ENCODE measurements at places on chromosomes 5 and 9.
A peak's percentile ranks its signal among the peaks of the same experiment; 100 is the strongest.

- no peak for DNase-seq
Observed at GRCh38 chr9:91219557-91219956, 142.2 kb downstream of the AUH start.

DNA sequence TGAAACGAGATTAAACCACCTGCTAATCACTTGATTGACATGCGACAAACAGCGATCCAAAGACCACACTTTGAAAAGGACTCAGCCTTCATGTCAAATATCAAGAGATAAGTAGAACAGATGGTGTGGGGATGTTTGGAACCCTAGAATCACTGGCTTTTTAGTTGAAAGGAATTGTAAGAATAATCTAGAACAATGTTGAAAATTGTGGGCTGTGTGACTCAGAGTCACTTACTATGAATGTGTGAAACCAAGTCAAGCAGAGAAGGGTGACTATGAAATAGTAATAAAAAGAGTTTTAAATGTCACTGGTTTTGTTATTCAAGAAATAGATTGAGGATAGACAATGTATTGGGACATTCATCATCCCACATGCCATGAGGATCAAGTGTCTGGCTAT, 14.1 kb upstream of the C1QTNF3 start:
- no peak for DNase-seq

DNA sequence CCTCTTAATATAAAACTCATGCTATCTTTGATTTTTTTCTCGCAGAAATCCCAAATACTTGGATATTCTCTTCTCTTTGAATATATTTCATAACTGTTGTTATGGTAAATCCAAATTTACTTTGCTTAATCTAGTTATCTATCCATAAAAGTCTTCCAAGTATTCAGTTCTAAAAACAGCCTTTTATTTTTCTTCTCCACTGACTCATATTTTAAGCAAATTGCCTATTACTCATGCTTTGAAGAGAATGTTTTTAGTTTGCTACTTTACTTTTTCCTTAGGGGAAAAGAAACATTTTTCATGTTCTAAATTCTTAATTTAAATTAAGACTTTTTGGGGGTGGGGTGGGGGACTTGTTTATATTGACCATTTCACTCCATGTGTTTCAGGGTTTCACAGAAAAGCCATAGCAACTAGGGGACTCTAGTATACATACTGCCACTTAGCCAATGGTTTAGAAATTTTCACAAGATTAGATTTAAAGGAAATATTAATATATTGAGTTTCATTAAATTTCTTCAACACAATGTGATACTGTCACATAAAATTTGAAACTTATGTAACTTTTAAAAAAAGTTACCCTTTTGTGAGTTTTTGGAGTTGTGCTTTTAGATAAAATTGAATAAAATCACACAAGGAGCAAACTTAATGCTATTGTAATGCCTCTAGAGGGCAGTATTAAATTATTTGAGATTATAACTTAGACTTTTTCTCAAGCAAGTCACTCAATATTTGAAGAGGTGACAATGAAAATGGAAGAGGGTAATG, 545.8 kb upstream of the ARRDC3 start:
- peak; percentile 26 for DNase-seq

- DNase-seq: no peak
Observed at GRCh38 chr9:2150338-2150737, 135.2 kb downstream of the SMARCA2 start.

DNA sequence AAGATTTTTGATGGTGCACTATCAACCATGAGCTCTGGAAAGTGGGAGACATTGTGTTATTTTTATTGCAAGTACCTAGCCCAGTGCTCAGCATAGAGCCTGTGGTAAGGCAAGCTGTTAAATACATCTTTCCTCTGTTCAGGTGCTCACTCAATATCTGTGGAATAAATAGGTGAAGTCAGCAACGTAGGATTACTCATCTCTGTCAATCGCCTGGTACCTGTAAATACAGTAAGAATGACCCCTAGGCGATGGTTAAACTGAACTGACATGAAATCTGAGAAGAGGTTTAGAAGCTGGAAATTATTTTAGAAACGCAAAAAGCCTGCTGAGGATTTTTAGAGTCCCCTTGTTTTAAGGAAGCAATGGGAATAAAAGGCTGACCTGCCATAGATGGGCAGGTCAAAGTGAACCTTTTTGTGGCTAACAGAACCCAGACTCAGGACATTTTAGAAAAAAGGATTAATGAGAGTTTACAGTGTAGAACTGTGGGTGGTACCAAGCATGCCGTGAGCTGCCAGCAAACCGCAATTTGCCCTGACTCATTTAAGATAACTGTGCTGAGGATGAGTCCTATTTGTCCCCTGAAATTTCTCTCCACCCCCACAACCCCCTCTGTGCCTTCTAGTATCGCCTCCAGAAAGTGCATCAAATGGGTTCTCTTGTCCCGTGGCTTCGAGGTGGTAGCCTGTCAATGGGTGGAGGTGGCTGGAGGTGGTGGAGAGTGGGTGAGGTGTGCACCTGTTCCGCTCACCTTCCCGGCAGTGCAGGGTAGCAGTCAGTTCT, 375.1 kb downstream of the MED10 start:
- DNase-seq: no peak

DNA sequence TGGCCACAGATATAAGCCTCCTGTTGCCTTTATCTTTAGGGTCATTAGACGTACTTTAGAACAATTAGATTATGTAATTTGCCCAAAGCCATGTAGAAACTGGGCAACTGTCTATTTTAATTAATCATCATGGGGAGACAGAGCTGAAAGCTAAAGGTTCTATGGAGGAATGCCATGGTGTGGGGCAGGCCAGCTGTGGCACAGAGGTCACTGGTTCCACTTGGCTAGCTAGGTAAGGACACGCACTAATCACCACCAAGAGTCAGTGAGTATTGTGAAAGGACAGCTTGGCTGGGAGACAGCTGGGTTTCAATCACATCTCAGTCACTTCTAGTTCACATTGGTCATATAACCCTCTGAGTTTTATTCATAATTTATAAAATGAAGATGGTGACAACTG, 81.7 kb downstream of the HMHB1 start:
- DNase-seq: no peak

GRCh38 chr9:93030642-93031628, 27.6 kb upstream of the SUSD3 start:
- DNase-seq: no peak

DNA sequence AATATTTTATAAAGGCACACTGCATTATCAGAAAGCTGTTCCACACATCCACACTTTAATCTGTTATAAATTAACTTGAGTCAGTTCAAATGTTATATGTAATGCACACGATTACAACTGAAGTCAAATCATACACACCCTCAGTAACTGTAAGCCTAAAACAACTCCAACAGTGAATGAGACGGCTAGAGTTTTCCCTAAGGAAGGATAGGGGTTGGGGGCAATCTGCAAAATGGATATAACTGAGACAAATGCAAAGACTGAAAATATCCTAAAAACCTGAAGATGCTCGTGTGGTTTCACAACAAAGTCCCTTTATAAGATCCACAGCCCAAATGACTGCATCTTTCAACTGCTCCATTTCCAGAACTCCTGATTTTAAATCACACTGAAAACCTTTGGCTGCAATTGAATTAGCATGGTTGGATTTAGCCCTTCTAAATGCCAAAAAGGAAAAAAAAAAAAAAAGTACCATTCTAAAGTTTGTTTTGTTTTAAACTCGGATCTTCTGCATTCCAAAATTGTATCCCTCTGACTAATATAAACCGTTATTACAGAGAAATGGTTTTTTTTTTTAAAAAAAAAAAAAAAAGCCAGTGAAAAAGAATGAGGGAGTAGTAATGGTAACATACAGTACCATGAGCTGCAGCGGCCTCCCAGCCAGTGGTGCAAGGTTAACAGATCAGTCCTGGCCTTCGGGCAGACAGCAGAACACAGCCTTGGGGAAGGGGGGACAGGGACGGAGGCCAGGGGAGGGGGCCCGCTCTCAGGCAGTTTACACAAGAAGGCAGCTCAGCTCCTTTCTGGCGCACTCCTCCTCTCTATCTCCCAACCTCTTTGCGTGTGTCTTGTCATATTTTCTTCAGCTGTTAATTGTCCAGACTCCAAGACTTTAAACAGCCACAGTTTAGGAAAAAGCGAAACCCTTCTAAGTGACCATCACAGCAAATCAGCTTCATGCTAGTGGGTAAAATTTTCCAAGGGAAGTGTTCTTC, 166.1 kb downstream of the BNC2 start:
- DNase-seq: no peak

DNA sequence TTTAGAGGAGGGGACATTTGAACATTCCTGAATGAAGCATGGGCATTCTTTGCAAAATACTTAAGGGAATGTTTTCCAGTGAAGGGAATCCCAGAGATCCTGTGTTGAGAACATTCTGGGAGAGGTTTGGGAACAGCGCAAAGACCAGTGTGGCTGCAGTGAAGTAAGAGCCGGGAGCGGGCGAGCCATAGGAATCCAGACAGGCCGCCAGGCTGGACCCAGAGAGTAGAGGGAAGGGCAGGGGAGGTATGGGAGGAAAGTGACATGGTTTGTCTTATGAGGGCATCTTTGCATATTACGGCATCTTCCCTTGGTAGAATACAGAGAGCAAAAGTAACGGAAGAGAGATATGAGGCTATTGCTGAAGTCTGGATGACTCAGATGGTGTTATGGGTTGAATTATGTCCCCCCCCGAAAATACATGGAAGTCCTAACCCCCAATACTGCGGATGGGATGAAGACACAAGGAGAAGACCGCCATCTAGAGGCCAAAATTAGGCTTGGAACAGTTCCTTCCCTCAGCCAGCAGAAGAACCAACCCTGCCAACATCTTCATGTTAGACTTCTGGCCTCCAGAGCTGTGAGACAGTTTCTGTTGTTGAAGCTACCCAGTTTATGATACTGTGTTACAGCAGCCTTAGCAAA, 268.2 kb downstream of the MAST4 start:
- DNase-seq: peak; percentile 13

GRCh38 chr9:81256368-81256767, 433.0 kb downstream of the TLE1 start:
- DNase-seq: no peak

DNA sequence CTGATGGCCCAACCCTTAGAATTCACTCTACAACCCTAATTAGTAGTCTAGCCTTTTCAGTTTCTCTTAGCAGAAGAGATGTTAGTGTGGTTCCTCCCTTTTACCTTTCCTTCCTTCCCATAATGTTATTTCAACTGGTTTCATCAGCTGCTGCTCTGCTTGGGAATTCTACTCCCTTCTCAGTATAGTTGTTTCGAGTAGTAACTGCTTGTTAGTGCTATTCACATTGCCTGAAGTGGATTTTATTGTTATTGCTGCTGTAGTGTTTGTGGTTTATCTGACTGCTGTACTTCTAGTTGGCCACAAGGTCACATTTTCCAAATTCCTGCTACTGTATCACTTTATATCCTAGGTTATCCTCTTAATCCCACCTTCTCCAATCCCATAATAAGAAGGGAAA, 29.7 kb downstream of the SMIM15 start:
- peak; percentile 67 for DNase-seq

- DNase-seq: peak; percentile 34
Observed at GRCh38 chr9:125409637-125410521, 148.3 kb downstream of the GAPVD1 start.

GRCh38 chr5:139740138-139740991, 55.2 kb upstream of the PSD2 start:
- DNase-seq: no peak

- peak; percentile 14 for DNase-seq
Observed at GRCh38 chr5:74009502-74009901, 383.5 kb downstream of the ARHGEF28 start.

DNA sequence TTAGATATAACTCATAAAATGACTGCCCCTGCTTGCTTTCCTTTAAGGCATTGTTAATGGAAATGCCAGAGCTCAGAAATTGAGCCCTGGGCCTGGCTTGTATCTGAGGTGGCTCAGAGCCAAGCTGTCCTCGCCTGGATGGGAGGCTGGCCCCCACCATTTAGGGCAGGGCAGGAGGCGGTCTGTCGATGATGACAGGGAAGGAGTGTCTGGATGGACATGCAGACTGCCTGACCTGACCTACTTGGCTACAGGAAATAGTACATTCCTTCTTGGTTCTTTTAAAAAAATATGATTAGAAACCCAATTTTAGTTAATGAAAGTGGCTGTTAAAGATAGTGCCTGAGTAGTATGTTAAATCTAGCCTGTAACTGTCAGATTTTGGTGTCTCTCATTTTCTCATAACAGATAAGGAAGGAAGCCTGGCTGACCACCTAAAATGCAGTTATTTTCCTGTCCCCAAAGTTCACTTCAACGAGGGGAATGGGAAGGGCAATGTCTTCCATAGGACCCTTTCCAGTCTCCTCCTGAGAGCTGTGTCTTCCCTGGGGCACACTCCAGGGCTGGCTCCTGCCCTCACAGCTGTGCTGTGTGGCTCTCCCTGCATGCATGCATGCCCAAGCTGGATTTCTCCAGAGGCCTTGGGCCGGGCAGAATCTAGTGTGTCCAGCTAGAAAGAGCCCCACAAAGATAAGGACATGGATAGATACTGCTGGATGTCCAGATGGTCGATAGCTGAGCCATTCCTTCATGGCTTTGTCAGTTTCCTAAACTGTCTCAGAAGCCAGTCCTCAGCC, 42.3 kb downstream of the MACROH2A1 start:
- DNase-seq: peak; percentile 93

DNA sequence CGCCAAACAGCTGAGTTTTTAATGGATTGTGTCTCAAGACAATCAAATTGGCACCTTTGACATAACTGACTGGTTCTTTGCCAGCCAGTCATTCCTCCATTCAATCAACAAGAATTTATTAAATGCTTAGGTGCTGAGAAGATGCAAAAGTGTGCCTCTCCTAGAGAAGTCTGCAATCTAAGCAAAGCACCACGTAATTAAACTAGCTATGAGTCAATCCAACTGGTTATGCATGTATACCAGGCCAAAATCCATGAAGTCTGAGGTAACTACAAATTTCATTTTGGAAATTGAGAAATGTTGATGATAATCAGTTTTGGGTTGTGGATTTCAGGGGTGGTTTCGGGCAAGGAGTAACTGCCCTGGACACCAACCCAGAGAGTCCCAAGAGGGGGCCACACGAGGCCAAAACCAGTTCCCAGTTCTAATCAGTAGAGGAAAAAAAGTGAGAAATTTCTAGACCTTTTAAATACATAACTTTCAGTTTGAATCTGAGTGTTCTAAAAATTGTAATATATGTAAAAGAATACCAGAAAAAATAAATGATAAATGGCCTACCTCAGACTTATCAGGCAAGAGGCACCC, 92.6 kb downstream of the EFNA5 start:
- no peak for DNase-seq

All from EH (cell line).